Activated naive CD4-positive, alpha-beta T cell treated with anti-CD3 and anti-CD28 coated beads for 36 hours (primary cell): ENCODE measurements at places on chromosomes 1 and 21. TPM values are rescaled to one million over a fixed set of nuclear protein-coding genes. Genes with fewer than 3 reads are reported as not detected.

Gene BMP8A
- total RNA-seq: not detected

DNA sequence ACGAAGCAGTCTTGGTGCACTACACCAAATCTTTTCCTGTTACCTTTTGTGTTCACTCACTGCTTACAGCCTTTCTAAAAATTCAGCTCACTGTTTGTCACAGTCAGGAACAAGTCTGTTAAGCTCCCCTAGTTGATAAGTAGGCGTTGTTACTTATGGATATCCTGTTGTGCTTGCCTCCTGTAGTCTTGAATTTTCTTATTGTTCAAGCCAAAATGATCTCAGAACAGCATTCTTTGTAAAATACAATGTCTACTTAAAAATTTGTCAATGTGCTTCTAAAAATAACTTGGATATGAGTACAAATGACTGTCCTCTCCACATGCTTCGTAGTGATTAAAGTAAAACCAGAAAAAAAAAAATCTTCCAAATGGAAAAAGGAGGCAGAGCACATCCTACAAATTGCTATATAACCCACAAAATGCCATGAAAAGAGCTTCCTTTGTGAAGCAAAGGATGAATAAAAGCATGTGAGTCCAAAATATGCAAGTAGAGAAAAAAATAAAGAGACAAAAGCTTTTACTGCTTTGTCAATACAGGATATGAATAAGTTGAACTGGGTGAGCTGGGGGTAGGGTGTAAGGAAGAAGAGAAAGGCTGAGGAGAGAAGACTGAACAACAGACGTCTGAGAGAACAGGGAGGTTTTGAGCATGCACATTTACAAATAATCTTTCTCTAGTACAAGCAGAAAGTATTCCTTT lies 228.9 kb upstream of the ADGRL4 start:
- no peak for DNase-seq

DNA sequence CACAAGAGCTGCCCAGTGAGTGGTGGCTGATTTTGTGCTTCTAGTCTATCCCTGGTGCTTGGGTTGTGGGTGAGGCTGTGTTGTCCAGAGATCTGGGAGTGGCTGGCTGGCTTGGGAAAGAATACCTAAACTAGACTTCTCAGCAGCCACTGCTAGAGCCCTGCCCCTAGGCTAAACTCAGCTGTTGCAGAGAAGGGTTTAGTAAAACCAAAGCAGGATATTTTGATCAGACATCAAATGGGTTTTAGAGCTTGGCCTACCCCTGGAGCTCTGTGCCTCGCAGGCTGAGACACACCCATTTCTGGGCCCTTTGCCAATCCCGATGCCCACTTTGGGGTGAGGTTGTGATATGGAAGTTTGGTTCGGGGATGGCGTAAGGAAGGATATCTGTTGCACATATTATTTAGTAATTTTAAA lies 88.5 kb downstream of the UCK2 start:
- no peak for DNase-seq

Gene CSF3R
- 0.25 TPM for total RNA-seq

Gene OLFML3
- total RNA-seq: 0.10 TPM

- DNase-seq: no peak
Measured at GRCh38 chr1:160127865-160128523, 12.4 kb downstream of the ATP1A2 start.

DNA sequence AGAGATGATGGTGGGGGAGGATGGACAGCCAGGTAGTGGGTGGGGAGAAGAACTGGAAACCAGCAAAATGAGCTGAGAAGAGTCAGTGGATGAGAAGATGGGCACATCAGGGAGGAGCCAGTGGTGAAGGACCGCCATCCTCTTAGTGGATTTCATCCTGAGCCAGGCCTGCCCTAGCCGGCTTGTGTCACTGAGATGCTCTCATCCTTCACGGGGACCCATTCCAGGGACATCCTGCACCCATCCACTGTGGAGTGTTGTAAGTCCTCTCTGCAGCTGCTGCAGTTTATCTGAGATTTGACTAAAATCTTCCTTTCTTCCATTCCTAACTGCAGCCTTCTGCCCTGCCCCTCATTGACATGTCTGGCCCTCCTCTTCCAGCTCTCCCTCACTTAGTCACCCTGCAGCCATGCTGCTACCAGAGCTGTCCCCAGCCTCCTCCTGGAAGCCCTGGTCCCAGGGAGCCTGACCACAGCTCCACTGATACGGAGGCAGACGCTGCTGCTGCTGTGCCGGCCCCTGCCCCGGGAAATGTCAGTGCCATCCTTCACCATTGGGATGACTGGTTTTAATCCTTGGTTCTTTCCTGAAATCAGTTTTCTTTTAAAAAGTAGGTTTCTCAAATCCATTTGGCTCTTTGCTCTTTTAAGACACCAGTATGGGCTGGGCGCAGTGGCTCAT lies 33.2 kb downstream of the STUM start:
- no peak for DNase-seq

DNA sequence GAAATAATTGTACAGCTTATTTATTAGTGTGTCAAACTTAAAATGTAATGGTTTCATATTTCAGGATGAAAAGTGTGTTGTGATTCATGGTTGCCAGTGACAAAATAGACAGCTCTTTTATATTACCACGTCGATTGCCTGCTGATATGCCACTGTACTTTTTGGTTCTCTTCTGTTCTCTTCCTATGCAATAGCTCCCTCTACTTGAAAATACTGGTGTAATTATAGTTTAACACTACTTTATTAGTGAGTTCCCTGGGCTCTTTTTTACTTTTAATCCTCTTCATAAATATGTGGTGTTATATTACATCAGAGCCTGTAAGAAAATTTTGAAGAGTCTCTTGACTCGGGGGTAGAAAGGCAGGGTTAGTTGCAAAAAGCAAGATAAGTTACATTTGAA lies 111.3 kb downstream of the PATJ start:
- no peak for DNase-seq

- DNase-seq: no peak
Measured at GRCh38 chr21:15409031-15409430, 320.8 kb upstream of the USP25 start.

- no peak for DNase-seq
Measured at GRCh38 chr1:236113324-236114032, 28.9 kb upstream of the GPR137B start.

Gene UCK2
- total RNA-seq: 61.5 TPM

GRCh38 chr1:13664451-13664850 lies 35.5 kb upstream of the PRDM2 start:
- DNase-seq: peak; percentile 28

Gene SYPL2
- not detected for total RNA-seq

GRCh38 chr1:83055391-83056170 lies 943.4 kb downstream of the TTLL7 start:
- DNase-seq: no peak

- DNase-seq: no peak
Measured at GRCh38 chr1:86062453-86062852, 94.1 kb downstream of the COL24A1 start.

- DNase-seq: no peak
Measured at GRCh38 chr1:208207388-208208131, 36.6 kb downstream of the PLXNA2 start.

DNA sequence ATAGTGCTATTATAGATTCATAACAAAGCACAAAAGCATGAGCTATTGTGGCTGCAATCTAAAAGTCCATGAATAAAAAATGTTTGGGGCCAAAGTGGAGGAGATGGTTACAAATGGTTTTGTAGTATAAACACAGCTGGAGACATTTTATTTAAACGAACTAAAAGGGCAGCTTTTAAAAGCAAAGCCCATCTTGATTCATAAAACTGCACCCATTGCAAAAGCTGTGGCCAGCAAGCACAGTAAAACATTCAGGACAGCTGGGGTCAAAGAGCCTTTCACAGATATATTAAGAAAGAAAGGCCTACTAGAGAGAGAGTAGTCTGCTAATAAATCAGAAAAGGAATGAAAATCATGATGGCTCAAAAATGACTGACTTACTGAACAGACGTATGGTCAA lies 520.8 kb downstream of the NUF2 start:
- no peak for DNase-seq

DNA sequence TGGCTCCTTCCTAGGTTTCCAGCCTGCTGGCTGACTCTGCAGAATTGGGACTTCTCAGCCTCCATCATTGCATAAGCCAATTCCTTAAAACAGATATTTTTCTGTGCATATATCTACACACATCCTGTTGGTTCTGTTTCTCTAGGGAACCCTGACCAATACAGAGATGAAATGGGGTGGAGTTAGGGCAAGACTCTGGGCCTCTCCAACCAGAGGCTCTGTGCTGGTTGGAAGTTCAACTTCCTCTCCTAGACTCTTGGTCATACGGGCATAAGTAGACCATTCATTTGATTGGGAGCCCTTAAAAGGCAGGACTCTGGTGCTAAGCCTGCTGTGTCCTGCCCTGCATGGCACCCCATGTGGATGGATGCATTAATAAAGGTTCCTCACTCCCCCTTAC lies 55.0 kb downstream of the CNIH3 start:
- no peak for DNase-seq

Gene WDR64
- not detected for total RNA-seq

Gene BCAN
- total RNA-seq: not detected

DNA sequence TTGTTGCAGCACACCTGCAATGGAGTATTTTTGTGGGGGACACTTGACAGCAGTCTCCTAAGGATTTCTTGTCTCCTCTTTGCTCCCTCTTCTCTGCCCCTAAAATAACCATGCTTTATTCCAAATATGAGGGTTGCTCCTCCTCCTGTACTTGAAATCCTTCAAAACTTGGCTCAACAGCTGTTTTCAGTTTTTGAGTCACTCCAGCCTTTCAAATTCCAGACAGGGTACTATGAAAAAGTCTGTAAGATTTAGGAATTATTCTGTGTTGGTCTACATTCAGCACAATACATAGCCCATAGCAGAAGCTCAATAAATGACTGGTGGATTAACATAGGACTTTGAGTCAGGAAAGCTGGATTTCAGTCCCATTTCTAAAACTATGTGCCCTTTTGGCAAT lies 5.5 kb downstream of the AP4B1 start:
- no peak for DNase-seq

GRCh38 chr1:71116729-71117128 lies 35.9 kb upstream of the ZRANB2 start:
- DNase-seq: no peak

DNA sequence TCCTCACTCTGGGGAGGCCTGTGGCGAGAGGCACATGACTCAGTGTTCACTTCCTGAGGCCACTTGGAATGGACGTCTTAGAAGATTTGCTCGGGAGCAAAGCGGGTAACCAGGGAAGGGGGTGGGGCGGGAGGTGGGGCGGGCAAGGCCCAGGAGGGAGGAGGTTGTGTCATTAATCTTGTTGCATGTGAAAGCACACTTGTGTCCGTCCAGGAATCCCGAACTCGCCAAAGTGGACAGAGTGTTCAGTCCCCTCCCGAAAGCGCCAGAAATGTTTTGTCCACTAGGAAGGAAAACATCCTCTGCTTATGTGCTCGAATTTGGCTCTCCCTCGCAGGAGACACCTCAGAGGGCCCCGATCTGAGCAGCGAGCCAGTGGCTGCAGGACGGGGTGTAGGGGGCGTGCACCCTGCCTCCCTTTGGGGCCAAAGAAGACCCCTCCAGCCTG lies 84.2 kb downstream of the SPSB1 start:
- no peak for DNase-seq

Gene GSTM1
- total RNA-seq: not detected

- DNase-seq: no peak
Measured at GRCh38 chr1:69519006-69519405, 48.7 kb upstream of the LRRC7 start.

DNA sequence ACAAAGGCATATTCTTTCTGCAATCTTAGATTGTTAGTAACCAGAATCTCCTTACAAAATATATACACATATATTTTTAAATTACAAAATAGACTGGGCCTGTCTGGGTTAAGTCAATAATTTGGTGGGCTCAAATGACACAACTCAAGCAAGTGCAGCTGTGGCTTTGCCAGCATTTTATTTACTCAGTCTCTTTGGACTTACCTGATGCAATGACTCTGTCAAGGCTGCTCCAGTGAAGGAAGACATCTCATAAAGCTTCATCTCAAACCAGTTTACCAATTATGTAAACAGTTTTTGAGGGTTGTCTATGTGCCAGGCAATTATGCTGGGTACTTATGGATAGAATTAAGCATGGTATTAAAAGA lies 22.8 kb upstream of the ABCA4 start:
- DNase-seq: no peak

Gene RXFP4
- total RNA-seq: 0.29 TPM

Gene CASZ1
- total RNA-seq: 2.0 TPM

- DNase-seq: no peak
Measured at GRCh38 chr1:193850745-193851144, 664.3 kb upstream of the B3GALT2 start.

GRCh38 chr21:36636439-36636838 lies 62.5 kb upstream of the SIM2 start:
- no peak for DNase-seq

Gene CELA2B
- total RNA-seq: not detected

Gene SVBP
- total RNA-seq: 16.4 TPM

GRCh38 chr1:921011-921837 lies 2.5 kb upstream of the SAMD11 start:
- no peak for DNase-seq

Gene FLG2
- total RNA-seq: not detected

Gene CXADR
- total RNA-seq: 0.52 TPM

Gene LRRC47
- 23.9 TPM for total RNA-seq

Gene ARTN
- not detected for total RNA-seq

DNA sequence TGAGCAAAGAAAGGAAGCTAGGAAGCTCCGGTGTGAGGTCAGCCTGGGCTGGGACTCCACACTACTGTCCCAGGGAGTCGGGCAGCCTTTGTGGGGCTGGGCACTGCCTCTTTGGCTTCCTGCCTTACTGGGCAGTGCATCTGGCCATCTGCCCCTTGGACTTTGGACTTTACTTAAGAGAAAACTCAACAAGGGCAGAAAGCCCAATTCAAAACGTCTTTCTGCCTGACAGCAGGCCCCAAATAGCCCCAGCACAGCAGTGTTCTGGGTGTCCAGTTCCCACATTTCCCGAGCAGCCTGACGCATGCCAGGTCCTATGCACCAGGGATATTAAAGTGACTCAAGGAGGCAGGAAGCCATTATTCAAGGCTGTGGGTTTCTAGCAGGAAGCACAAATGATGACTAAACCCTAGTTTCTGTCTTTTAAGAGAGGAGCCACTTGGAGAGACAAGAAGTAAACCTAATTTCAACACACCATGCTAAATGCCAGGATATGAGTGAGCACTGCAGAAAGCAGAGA lies 37.9 kb upstream of the EDEM3 start:
- peak; percentile 39 for DNase-seq

Gene AGBL4
- total RNA-seq: not detected

DNA sequence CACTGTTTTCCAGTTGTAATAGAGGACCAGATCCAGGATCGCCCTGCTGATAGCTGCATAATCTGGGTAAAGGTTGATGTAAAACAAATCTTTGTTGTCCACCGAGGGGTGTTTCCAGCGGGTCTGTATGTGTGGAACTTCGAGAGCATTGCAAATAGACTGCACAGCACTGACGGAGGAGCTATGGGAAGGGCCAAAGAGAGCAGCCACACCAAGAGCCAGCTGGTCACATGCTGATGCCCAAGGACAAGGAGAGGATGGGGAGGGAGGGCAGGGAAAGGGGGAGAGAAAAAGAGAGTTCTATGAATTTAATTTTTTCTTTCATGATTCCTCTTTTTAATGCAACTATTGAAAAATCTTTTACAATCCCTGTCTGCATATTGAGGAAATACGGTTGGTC lies 250.0 kb downstream of the GRIK1 start:
- DNase-seq: no peak

Gene H6PD
- total RNA-seq: 7.8 TPM
